ENCODE measurements at places on chromosomes 11 and 22.

GRCh38 chr22:31853736-31854495, 90.4 kb upstream of the YWHAH start:
- no peak for DNase-seq

DNA sequence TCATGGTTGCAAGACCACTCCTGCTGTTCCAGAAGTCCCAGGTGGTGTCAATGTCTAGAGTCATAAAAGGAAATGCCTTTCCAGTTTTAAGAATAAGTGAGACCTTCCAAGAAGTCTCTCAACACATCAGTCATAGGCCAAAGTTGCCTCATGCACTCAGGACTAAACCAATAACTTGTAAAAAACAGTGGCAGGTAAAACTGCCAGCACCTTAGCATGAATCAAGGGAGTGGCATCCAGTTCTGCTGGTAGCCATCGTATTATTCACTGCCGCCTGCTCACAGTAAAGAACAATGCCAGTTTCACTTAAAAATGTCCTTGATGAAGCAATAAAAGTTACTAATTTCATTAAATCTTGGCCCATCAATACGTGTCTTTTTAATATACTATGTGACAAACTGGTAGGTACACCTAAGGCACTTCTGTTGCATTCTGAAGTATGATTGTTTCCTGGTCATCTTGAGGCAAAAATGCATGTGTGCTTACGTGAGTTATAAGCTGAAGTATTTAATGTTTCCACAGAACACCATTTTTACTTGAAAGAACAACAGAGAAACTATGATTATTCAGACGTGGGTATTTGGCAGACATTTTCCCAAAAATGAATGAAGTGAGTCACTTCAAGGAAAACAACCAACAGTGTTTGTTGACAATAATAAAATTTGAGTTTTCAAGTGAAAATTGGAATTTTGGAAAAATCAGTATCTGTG, 125.2 kb upstream of the SNX19 start:
- DNase-seq: no peak

- no peak for DNase-seq
Observed at GRCh38 chr11:121113611-121114010, 12.6 kb downstream of the TECTA start.

- no peak for DNase-seq
Observed at GRCh38 chr22:50141891-50142363, 28.6 kb upstream of the PANX2 start.

- DNase-seq: no peak
Observed at GRCh38 chr11:33940538-33940815, 48.6 kb upstream of the LMO2 start.

- no peak for DNase-seq
Observed at GRCh38 chr11:131979364-131979763, 608.9 kb downstream of the NTM start.

GRCh38 chr11:121683791-121684190, 231.0 kb upstream of the SORL1-AS1 start:
- no peak for DNase-seq

GRCh38 chr11:2975594-2975993, 16.5 kb downstream of the NAP1L4 start:
- no peak for DNase-seq

- no peak for DNase-seq
Observed at GRCh38 chr11:129383060-129383459, 7.4 kb downstream of the BARX2 start.

DNA sequence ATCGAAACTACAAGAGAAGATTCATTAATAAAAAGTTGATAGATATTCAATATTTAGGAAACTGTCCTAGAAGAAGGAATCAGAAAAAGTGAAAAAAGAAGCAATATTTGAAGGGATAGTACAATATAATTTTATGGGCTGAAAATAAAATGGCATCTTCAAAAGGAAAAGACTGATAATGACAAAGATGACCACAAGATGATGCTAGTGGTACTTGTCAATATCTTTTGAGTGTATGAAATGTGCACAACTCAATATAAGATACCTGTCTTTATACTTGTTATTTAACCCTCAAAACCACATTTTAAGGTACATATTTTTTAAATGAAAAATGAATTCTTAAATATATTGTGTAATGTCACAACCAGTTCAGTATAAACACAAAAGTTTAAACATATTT, 1059.6 kb upstream of the RAG2 start:
- no peak for DNase-seq

GRCh38 chr11:77309401-77310085, 8.1 kb upstream of the GDPD4 start:
- DNase-seq: no peak

GRCh38 chr11:92580908-92581307, 356.3 kb downstream of the FAT3 start:
- DNase-seq: no peak

DNA sequence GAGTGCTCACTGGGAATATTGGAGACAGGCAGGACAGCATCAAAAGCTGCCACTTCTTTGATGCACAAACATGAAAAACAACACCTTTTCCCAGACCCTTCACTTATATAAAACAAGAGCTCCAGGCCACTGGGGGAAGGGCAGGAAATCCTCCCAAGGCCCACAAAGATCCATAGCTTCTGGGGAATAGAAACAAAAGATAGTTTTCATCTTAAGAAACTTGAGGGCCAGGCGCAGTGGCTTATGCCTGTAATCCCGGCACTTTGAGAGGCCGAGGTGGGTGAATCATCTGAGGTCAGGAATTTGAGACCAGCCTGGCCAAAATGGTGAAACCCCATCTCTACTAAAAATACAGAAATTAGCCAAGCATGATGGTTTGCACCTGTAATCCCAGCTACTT, 15.3 kb downstream of the RTL6 start:
- DNase-seq: no peak

- no peak for DNase-seq
Observed at GRCh38 chr11:15034687-15035267, 38.6 kb upstream of the CALCB start.

DNA sequence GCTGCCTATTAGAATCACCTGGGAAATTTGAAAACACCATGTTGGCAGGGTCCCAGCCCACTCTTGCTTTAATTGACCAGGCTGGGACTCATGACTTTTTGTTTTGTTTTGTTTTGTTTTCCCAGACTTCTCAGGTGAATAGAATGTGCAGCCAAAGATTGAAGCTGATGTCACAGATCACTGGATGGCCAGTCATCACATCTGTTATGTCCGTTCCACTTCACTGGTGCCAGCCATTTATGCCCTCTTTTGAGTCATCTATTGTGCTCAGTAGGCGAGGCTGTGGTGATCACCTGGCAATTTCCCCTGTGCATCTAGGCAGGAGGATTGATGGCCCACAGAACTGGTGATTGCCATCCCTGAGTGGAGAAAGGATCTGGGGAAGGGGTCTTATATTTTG, 297.3 kb downstream of the INSC start:
- DNase-seq: no peak

DNA sequence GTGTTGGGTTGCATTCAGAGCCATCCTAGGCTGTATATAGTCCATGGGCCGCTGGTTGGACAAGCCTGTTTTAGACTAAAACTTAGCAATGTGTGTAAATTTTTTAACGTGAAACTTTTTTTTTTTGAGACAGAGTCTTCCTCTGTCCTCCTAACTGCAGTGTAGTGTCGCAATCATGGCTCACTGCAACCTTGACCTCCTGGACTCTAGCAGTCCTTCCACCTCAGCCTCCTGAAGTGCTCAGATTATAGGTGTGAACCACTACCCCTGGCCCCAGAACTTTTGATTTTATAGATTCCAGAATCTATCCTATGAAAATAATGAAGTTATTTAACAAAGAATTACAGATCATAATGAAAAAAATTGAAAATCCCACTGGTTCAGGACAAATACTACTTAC, 29.9 kb upstream of the PANX2 start:
- no peak for DNase-seq

- no peak for DNase-seq
Observed at GRCh38 chr11:129896062-129896461, 684 bp upstream of the NFRKB start.

GRCh38 chr11:66325263-66325671, 8.4 kb upstream of the CD248 start:
- DNase-seq: no peak
